ENCODE measurements at places on chromosomes 3 and 15.

DNA sequence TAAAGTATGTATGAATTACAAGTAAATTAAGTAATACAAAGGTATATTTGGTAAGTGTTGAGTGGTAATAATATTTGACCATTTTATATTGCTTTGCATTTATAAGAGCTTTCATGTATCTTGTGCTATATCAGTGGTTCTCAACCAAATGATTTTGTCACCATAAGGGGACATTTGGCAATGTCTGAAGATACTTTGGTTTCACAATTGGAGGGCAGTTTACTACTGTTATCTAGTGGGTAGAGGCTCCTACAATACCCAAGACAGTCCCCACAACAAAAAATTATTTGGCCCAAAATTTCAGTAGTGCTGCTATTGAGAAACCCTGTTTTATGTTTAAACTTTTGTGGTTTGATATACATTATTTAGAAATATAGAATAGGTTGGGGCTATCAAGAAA is 14.6 kb downstream of the TRPC1 start:
- DNase-seq, result no peak

DNA sequence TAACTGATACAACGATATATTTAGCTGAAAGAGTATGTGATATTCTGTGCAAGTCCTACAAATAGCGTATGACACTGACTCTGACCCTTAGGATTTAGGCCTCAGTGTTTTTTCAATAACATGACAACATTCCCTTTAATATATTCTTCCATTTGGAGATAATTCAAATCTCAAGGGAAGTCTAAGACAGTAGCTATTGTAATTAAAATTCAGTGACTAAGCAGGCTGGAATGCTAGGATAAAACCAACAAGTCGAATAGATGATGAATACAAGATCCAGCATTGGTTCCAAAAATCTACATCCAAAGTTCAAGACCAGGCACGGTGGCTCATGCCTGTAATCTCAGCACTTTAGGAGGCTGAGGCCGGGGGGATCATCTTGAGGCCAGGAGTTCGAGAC is 56.2 kb downstream of the QTRT2 start:
- DNase-seq, result no peak

GRCh38 chr15:67548862-67549651 is 6.6 kb downstream of the MAP2K5 start:
- no peak for DNase-seq

DNA sequence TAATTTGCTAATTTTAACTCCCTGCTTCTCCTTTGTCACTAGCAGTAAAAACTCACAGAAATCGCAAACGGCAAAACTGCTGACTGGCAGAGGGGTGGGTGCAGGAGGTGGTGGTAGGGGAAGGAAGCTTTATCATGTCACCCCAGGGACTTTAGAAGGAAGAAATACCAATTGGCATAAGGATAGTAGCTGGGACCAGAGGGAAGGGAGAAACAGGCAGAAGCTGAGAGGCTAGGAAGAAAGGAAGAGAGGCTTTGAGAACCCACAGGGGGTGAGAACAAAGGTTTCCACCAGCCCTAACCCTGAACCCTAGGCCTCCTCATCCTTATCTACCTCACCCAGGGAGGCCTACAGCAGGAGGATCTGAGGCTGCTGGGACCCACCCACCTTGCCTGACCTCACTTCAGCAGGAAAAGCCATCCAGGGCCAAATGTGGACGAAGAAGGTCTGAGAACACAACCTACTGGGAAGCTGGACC is 10.7 kb downstream of the ITGB5 start:
- no peak for DNase-seq

- DNase-seq, result no peak
These were observed 173.3 kb downstream of the TMEM108 start for GRCh38 chr3:133211449-133211848.

DNA sequence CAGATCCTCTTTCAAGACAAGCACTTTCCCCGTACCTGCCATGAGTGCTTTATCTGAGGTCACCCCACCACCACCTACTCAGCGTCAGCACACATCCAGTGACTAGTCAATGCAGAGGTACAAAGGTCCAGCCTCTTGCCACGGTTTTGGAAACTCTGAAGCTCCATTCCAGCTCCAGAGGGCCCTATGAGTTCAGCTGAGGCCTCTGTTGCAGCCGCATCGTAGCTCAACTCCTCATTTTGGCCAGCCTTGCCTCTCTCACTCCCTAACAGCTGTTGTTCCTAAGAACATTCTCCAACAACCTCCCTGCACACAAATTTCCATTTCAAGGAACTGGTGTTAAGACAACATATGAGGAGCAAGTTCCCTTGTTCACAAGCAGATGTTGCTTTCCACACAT is 405.1 kb upstream of the PROK2 start:
- no peak for DNase-seq

- DNase-seq, result no peak
These were observed 27.0 kb upstream of the IREB2 start for GRCh38 chr15:78411061-78411460.

- DNase-seq, result no peak
These were observed 79.9 kb downstream of the VGLL4 start for GRCh38 chr3:11563865-11564185.
